Left cardiac atrium (tissue), 4 donors: ENCODE measurements at places on chromosomes 6 and 20. TPM values are rescaled to one million over a fixed set of nuclear protein-coding genes. Genes with fewer than 3 reads are reported as not detected.
A peak's percentile ranks its signal among the peaks of the same experiment; 100 is the strongest.

DNA sequence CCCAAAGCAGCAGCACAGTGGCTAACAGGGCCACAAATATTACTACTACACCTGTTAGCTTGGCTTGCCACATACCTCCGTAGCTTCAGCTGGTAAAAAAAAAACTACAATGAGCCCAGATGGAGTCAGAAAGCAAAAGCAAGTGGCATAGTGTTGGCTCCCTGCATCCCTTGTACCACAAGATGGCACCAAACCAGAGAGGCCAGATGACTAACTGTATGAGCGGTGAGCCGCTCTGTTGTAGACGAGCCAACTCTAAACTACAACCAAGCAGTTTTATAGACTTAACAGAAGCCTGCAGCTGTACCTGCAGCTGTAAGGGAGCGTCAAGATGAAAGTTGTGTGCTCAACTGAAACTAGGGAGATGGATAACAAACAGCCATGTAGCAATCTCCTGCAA is 84.5 kb upstream of the MCHR2 start:
- DNase-seq, result no peak

- no peak for DNase-seq
Measured at GRCh38 chr20:59673288-59673997, 69.1 kb downstream of the PHACTR3 start.

- DNase-seq, result no peak
Measured at GRCh38 chr6:33177552-33178446, 14.5 kb downstream of the COL11A2 start.

- no peak for DNase-seq
Measured at GRCh38 chr20:22473293-22473692, 111.1 kb downstream of the FOXA2 start.

- peak; percentile 50 for DNase-seq
Measured at GRCh38 chr20:31675828-31676608, 38.3 kb downstream of the COX4I2 start.

Gene CST5
- total RNA-seq, result not detected

- DNase-seq, result no peak
Measured at GRCh38 chr6:139016337-139017213, 12.0 kb upstream of the ABRACL start.

Gene SLC12A5
- 2.6 TPM for total RNA-seq

- DNase-seq, result no peak
Measured at GRCh38 chr6:24749297-24749696, 25.4 kb upstream of the GMNN start.

Gene PTPRT
- total RNA-seq, result 0.27 TPM

DNA sequence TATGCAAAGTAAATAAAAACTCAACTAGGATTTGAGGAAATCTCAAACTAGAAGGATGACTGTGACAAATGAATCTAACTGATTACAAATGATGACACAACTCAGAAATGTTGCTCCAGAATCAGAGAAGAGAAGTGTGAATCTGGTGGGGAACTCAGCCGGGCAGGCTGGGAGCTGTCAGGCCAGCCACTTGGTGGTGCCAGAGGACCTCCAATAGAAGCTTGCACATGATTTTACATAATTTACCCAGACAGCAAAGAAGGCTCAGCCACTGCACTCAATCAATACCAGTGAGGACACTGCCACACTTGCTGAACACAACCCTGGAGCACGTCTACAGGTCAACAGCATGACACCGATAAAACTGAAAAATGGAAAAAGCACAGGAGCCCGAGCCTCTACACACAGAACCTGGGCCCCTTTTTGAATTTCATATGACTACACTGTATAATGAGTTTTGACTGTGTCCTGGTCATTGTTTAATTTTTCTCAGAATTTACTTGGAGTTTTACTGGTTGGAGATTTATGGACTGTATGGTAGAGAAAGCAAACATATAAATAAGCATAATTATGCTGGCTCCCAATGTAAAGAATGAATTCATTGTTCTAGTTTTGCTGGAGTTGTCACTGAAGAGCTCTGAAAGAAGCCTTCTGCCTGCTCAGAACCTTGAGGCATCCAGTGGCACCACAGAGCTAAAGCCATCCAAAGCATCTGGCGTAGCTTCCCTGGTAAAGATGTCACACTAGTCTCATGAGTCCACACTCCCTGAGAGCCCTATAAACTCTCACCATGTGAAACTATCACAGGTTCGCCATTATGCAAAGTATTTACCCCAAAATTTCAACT is 296.5 kb downstream of the THBS2 start:
- DNase-seq, result peak; percentile 74

- DNase-seq, result no peak
Measured at GRCh38 chr20:44614525-44614924, 32.1 kb downstream of the PKIG start.

DNA sequence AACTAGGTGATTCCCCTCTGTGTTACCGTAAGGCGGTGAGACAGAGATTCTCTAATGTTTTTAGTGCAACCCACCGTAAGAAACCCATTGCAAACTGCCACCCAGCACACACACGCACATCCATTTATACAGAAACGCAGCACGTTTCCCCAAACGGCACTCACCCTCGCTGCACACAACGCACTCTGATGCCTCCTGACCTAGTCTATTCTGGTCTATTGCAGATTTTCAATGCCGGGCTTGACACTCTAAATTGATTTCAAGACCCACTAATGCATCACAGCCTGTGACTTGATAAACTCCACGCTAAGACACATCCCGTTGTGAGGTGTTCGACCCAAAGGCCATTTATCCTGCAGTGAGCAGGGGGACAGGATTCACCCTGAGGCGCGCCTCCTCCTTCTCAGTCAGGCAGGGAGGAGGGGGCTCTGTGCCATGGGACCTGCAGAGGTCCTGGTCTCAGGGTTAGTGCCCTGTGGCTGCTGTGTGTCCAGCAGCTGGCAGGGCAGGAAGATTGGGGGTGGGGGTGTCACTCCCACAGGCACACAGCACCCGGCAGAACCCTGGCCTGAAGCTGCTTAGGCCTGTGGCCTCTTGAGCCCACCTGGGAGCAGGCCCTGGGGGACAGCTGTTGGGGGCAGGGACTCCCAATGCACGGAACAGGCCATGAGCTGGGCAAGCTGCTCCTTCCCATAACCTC is 335.6 kb downstream of the PREX1 start:
- no peak for DNase-seq

GRCh38 chr20:6732001-6732447 is 35.5 kb upstream of the BMP2 start:
- DNase-seq, result peak; percentile 68

Gene MAS1
- total RNA-seq, result not detected

DNA sequence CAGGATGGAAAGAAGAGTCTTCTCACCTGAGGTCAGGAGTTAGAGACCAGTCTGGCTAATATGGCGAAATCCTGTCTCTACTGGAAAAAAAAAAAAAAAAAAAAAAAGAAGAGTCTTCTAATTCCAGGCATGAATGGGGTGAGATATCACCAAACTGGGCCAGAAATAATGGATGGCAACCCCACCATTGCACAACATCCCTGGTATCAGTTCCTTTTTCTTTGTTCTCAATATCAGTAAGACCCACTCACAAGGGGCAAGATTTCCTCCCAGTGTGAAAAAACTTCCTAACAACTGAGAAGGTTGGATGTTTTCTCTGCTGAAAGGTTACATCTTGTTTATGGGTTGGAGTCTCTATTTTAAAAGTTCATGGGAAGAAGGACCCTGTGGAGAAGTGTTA is 23.6 kb upstream of the NR2E1 start:
- no peak for DNase-seq

DNA sequence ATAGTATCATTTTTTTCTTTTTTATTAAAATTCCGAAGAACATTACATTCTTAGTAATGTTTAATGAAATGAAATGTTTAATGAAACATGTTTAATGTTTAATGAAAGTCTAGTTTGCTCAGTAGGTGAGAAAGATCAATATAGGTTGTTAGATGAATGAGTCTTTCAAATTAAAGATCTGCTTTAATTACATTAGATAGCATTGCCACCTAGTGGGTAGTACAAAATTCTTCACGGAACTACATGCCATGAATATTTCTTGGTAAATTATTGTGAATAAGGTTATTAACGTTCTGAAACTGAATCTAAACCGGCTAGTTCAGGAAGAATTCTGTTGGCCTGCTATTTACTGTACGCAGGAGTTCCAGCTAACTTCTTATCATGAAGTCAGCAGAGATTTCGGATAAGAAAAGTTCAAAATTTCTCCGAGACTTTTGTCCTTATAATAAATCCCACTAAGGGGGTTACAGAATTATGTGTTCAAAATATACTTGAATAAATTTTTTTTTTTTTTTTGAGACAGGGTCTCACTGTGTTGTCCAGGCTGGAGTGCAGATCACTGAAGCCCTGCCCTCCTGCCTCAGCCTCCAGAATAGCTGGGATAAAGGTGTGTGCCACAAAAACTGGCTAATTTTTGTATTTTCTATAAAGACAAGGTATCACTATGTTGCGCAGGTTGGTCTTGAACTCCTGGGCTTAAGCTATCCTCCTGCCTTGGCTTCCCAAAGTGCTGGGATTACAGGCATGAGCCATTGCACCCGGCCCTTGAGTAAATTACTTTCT is 7.9 kb upstream of the GMNN start:
- no peak for DNase-seq

DNA sequence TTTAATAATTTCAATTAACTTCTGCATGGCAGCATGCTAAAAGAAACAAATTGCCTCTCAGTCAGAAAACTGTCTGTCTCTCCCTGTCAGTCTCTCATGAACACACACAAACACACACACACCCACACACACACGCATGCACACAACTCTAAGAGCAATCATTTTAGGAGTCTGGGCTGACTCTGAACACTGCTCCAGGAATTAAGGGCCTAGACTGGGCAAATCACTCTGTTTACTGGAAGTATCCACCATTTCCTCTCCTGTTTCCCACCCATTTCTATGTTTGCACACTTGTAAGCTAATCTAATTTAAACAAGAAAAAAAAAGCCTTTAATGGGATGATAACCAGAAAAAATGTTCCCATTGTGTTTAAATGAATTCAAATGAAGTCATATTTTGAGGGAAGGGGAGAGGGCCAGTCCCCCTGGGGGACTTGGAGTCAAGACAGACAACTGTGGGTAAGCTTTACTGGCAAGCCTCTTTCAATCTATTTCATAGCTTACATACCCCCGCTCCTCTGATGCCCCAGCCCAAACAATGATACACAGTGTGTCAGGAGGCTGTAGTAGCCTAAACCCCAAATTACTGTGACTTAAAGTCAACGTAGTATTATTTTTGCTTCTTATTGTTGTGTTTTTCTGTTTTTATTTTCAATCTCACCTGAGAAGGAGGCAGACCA is 447.8 kb upstream of the FLRT3 start:
- no peak for DNase-seq

- no peak for DNase-seq
Measured at GRCh38 chr20:43028470-43028869, 161.2 kb downstream of the PTPRT start.

DNA sequence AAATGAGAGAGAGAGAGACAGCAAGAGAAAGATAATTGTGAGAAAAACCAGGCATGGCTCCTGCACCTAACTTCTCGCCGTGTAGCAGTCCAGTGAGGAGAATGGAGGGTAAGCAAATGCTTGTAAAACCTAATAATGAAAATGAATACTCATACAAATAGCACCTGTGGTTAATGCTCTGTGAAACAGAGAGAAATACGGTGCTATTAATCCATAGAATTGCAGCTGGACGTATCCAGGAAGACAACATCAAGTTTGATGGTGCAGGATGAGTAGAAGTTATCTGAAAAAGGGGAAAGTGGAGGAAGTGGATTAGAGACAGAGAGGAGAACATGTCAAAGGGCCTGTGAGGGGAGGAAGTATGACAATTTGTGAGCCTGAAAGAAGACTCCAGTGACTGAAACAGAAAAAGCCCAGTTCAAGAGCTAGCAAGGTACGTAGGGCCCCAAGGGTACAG is 89.4 kb upstream of the PAK5 start:
- no peak for DNase-seq

Gene OR2W1
- not detected for total RNA-seq

DNA sequence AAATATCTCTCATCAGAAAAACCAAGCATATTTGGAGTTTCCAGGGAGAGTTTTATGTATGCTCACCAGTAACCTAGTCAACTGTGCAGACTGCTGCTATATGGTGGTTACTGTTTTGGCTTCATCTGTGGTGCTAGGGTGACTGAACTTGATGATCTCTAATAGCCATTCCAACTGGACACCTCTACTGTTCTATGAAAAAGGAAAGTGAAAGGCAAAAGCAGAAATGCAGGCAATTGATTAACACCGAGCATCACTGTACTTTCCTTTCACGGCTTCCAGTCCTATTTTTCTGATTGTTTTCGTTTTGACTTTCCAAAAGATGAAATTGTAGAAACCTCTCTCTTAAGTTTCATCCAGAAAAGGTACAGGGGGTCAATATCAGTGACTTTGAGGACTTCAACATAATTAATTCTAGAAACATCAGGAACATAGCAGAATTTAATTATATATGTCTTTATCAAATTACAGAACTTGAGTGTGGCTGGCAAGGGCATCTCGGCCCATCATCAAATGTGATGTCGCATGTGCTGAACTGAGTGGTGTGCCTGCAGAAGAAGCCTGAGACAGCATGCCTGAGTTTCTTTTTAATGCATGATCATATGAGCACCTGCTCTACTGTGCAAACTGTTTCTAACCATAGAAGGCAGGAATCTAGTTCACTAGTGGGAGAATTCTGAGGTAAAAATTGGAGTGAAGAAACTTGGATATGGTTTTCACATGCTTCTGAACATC is 464.3 kb upstream of the FLRT3 start:
- no peak for DNase-seq

- DNase-seq, result no peak
Measured at GRCh38 chr6:37916675-37917074, 97.1 kb downstream of the ZFAND3 start.

DNA sequence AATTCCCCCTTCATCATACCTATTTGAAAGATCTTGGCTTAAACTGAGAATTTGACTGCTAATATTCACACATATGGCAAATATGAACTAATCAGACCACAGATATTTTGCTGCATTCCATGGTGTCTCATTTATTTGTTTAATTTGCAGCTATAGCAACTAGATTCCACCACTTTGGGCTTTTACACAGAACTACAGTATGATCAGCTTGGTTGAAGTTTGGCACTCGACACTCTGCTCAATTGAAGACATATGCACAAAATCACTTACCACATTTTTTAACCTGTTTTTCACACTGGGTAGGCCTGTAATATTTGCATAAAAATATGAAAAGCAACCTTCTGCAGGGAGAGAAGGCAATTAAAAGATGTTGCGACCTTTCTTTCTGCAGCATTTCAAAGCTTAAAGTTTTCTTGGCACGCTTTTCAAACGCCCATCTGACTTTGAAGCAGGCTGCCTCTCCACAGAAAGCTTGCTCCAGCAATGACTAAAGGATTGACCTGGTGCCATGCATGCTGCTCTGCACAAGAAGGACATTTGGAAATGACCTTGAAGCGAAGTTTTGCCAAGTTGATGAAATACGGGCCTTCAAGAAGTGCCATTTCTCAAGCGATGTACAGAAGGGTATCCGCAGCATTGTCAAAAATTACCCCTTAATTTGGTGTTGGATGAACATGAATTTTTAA is 126.7 kb downstream of the AIG1 start:
- DNase-seq, result peak; percentile 29
